CD14-positive monocyte (primary cell): ENCODE measurements at places on chromosomes 16 and 17.
A peak's percentile ranks its signal among the peaks of the same experiment; 100 is the strongest.

DNA sequence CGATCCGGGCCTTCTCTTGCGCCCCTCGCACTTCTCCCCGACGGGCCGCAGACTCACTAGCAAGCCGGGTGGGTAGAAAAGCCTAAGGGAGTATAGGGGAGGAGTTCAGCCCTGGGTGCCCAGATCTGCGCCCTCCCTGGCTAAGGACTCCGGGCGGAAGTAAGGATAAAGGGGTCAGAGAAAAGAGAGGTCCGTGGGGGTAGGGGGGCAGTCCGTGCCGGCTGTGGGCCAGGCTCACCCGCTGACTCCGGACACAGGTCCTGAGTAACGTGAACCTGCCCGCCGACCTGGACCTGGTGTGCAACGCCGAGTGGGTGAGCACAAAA lies 1.8 kb downstream of the NAGS start:
- DNase-seq: no peak

DNA sequence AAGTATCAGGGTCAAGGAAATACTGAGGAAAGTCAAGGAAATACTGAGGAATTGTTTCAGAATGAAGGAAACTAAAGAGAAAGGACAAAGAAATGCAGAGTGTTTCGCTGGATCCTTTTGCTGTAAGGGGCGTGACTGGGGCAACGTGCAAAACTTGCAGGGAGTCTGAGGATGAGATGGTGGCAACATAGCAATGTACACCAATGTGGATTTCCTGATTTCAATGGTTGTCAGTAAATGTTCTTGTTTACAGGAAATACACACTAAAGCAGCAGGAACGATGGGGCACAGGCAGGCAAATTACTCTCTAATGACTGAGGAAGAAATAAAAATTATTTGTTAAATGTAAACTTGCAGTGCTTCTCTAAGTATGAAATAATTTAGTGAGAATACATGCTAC lies 34.4 kb downstream of the ZZEF1 start:
- DNase-seq: no peak

DNA sequence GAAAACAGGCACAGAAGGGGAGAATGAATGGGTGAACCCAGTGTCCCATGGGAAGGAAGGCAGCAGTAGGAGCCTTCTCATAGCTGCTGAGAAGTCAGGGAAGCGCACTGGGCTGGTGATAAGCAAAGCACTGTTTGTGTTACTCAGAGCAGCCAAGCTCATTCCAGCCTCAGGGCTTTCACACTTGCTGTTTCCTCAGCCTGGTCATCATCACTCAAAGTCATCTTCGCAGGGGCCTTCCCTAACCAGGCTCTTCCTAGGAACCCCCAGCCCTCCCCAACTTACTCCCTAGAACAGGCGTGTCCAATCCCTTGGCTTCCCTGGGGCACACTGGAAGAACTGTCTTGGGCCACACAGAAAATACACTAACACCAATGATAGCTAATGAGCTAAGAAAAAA lies 32.1 kb upstream of the LONP2 start:
- no peak for DNase-seq

DNA sequence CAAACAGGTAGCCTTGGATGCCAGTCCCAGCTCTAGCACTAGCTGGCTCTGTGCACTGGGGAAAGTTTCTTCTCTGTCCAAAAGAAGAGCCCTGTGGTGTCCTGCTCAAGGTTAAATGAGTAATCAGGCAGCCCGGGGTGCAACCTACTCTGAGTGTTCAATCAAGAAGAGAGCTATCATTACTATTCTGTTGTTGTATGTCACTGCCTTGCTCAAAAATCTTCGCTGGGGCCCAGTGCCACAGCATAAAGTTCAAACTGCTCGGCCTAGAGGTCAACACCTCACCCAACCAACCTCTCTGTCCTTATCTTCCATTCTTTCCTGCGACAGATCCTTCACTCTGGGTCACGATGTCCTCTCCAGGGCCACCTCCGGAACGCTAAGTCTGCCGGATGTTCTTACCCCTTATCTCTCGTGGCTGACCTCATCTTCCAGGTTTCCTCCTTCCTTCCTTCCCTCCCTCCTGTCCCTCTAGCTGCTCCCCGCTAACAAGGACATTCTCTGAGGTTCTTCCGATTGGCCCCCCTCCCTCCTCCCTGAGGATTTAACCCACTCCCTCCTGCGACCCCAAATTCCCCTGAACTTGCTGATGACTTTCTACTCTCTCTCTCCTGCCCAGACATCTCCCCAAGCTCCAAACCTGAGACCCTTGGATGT lies 4.4 kb downstream of the FDXR start:
- DNase-seq: no peak

- no peak for DNase-seq
Measured at GRCh38 chr17:83056583-83057396, 22.6 kb upstream of the METRNL start.

DNA sequence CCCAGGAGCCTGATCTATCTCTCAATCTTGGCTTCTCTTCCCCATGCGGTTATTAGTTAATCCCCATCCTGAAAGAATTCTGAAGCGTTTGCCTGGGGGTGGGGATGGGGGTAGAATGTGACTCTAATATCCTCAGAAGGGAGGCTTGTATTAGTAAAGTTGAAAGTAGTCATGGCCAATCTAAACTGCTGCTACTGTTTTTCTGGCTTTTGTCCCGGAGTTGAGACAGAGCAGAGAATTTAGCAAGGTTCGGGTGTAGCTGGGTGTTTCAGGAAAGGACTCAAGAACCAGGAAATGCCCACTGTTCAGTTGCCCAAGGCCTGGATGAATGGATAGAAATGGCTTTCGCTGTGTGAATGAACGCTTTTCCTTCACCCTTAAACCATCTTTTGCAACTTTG lies 17.6 kb upstream of the ITGAM start:
- peak; percentile 56 for DNase-seq

DNA sequence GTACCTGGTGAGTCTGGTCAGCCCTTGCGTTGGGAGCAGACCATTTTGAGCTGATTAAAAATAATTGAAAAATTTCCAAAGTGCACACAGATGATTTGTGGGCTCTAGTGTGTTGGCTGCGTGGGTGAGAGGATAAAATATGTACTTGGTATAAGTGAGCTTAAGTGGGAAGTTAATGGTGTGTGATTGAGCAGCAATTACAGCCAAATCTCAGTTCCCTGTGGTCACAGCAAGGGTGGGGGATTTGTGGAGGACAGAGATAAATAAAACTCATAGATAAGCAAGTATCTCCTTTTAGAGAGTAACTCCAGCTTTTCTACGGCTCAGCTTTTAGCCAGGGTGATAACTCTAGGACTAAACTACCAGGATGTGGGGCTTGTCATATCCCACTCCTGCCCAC lies 390.4 kb downstream of the UTP18 start:
- no peak for DNase-seq

DNA sequence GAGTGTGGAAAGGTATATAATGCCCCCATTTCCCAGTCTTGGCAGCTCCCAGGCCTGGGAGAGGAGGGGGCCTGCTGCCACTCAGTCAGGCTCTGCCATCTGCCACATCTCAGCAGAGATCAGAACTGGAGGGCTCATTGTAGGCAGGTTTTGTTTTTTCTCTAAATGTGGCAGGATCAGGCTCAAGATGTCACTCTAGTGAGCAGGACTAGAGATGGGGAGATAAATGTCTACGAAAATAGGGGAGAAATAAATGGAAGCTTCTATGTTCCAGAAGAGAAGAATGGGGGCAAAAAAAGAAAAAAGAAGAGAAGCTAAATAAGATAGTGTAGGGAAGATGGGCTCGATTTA lies 13.9 kb downstream of the NXPH3 start:
- DNase-seq: no peak

GRCh38 chr16:9318764-9319163 lies 227.3 kb downstream of the HAPSTR1 start:
- DNase-seq: no peak

- no peak for DNase-seq
Measured at GRCh38 chr17:38451030-38451839, 23.0 kb downstream of the ARHGAP23 start.

- DNase-seq: no peak
Measured at GRCh38 chr16:24819462-24820040, 26.2 kb upstream of the SLC5A11 start.

DNA sequence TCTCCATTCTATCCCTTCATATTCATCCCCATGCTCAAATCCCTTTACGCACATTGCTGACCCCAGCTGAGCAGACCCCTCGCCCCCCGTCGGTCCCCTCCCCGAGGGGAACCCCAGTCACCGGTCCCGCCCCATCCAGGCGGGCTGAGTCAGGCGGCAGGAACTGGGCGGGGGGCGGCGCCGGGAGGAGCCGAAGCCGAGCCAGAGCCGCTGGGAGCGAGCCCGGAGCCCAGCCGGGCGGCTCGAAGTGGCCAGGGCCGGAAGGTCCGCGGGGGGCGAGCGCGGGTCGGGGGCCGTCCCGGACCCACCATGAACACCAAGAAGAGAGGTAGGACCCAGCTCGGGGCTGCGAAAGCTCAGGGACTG lies 8.6 kb downstream of the RIPOR1 start:
- peak; percentile 69 for DNase-seq

DNA sequence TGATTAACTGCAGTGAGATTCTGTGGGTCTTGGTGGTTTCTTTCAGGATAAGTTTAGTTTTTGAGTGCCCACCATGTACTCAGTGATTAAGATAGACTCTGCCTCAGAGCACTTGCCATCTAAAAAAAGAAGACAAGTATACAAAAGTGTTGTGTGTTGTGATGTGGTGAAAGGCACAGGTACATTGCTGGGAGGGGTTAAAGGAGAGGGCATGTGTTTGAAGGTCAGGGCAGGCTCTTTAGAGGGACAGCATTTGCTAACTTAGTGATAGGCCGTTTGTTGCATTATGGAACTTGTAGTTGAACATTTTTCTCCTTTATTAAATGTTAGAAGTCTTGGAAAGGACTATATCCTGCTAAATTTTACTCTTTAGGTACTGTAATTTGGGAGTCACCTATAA lies 26.5 kb downstream of the SF3B3 start:
- DNase-seq: no peak

GRCh38 chr17:45838751-45839295 lies 5.9 kb upstream of the SPPL2C start:
- no peak for DNase-seq

DNA sequence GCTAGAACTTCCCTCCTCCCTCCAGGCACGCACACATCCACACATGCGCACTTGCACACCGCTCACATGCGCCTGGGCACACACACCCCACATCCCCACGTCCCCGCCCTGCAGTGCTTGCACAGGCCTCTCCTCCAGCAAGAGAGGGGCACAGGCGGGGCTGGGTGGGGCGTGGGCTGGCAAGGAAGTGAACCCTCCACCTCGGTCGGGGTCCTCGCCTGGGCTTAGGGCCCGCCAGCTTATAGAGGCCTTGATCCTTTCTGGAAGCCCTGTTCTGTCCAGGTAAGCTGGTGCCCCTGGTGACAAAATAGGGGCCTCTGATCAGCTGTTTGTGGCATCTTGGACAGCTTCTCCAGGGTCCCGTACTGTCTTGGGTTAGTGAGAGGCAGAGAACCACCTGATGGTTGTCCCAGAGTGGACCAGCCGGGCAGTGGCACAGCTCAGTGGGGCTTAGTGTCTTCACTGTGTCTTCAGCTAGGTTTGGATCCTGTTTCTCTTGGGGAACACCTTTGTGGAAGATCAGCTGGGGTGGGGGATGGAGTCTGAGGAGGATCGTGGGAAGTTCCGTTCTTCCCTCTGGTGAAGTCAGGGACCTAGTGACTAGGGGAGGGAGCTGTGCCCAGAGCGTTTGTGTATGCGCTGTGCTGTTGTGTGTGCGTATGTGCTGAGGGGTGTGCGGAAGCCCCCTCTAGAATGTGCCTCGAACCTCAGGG lies 12.1 kb downstream of the TBX4 start:
- DNase-seq: no peak

DNA sequence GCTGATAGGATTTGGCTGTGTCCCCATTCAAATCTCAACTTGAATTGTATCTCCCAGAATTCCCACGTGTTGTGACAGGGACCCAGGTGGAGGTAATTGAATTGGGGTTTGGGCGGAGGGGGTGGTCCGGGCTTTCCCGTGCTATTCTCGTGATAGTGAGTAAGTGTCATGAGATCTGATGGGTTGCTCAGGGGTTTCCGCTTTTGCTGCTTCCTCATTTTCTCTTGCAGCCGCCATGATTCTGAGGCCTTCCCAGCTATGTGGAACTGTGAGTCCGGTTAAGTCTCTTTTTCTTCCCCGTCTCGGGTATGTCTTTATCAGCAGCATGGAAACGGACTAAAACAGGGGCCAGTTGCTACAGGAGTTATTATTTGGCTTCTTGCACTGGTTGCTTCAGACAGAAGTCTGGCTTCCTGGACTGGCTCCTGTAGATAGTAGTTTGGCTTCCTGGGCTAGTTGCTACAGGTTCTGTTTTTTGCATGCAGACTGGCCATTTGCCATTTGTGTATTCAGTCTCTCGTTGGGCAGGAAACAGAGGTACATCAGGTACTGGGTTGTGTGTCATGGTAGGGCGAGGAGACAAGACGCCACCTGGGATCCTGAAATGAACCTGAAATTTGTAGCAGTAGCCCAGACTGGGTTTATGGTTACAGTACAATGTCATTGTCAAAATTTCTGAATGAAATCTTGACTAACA lies 32.6 kb downstream of the CNTNAP4 start:
- DNase-seq: no peak

DNA sequence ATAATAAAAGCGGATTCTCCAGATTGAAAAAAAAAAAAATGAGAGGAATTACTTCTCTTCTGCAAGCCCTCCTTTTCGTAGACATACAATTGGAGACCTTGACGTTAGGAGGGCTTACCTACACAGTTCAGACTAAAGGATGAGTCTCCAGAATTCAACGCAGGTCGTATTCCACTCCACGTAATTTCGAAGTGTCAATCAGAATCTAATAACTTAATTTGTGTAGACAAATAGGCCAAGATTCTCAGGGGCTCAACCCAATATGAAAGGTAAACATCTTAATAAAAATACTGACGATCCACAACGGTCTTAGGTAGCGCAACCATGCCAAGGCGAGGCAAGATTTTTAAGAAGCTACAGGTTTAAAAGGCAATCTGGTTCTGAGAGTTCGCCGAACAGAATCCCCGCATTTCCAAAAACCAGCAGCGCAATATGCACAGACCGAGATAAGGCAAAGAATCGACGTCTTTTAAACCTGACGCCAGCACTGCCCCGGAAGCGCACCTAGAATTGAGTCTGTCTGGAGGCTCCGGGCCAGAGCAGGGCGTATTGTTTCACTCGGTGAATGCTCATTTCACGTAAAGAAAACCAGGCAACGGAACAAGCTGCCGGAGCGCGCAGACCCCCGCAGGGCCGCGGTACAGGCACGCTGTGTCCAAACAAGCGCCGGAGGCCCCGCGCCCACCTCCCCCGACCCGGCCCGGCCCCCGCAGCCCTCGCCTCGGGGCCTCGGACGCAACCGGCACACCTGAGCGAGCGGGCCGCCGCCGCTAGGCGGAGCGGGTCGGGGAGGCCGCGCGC lies 623 bp downstream of the MBTPS1 start:
- no peak for DNase-seq

GRCh38 chr17:77930780-77931768 lies 27.4 kb upstream of the TNRC6C start:
- DNase-seq: no peak

DNA sequence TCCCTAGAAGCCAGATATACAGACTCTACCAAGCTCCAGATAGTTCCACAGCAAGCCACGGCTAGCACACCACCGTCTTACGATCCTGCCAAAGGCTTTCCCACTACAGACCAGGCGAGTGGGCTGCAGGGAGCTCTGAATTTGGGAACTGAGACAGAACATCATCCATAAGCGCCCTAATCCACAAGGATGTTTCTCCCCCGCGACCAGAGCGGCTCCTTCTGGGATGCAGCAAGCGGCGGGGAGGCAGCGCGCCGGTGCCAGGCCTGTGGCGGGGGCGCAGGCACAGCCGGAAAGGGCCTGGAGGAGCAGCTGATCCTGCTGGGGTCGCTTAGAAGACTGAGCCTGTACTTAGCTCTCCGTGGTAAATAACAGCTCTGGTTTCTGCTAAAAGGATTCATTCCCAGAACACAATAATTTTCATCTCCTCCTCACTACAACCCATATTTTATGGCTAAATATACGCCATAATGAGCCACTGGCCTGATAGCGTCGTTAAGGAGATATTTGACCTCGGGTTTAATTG lies 16.2 kb upstream of the FOXF1 start:
- DNase-seq: no peak
